ENCODE measurements at places on chromosomes 5 and 9.

GRCh38 chr5:35679357-35679756 lies 61.7 kb downstream of the SPEF2 start:
- no peak for DNase-seq

GRCh38 chr9:20378851-20379250 lies 243.4 kb downstream of the MLLT3 start:
- no peak for DNase-seq

- DNase-seq, result no peak
Measured at GRCh38 chr5:44051591-44051990, 337.6 kb downstream of the FGF10 start.

- DNase-seq, result peak; percentile 23
Measured at GRCh38 chr9:126636983-126637798, 23.5 kb downstream of the LMX1B start.

- no peak for DNase-seq
Measured at GRCh38 chr9:680106-680505, 161.4 kb upstream of the DMRT1 start.

DNA sequence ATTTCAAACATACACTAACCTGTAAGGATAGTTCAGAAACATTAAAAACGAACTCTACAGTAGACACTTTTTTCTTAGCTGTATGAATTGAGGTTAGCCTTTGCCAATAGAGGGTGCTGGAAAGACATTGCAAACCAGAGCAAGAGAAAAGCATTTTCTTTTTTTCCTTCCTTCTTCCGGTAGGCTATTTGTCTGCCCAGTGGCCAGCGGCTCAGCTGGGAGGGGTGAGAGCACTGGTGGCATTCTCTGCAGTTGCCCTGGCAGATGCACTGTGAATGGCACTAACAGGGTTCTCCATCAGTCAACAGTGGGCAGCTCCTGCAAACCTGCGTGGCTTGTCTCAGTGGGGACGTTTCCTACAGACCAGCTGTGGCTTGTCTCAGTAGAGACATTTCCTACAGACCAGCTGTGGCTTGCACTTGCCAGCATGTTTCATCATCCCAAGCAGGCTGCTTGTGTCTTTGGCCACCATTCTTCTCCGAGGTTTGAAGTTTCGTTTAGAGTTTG lies 984.5 kb upstream of the CDH18 start:
- DNase-seq, result no peak

GRCh38 chr5:8332666-8333445 lies 463.9 kb downstream of the MTRR start:
- no peak for DNase-seq

GRCh38 chr9:22455181-22455580 lies 8.6 kb downstream of the DMRTA1 start:
- no peak for DNase-seq

- DNase-seq, result no peak
Measured at GRCh38 chr9:129185991-129186390, 7.9 kb upstream of the IER5L start.

GRCh38 chr5:25150819-25151218 lies 506.0 kb upstream of the CDH10 start:
- no peak for DNase-seq

- DNase-seq, result no peak
Measured at GRCh38 chr9:27117489-27118135, 8.6 kb downstream of the TEK start.

- DNase-seq, result no peak
Measured at GRCh38 chr5:121325930-121326329, 525.8 kb upstream of the FTMT start.

DNA sequence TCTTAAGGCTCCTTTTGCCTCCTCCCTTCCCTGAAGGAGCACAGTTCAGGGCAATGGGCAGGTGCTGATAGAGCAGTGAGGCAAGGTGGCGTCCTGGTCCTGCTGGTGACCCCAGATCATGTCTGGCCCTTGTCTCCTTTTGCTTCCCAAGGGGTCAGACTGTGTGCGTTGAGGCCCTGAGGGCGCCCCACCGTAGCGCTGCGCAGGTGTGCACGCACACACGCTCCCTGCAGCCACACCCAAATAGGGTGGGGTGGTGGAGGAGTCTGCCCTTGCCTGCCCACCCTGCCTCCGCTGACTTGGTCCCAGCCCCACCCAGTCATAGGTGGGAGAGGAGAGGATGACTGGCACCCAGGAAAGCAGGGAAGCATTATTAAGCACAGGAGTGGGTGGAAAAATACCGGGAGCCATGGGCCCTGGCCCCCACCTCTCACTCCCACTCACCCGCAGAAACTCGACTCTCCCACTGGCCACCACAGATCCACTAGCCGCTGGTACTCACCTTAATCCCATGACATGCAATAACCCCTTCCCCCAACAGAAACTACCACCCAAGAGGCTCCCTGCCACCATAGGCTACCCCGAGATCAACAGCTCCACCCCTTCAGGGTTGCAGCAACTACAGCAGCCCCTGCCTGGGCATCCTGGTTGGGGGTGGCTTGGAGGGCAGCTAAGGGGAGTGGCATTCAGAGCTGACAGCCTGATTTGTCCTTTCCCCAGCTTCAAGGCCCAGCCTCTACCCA lies 16.7 kb downstream of the PDLIM4 start:
- DNase-seq, result no peak

GRCh38 chr9:113674436-113674835 lies 201.7 kb upstream of the ZNF618 start:
- DNase-seq, result no peak

DNA sequence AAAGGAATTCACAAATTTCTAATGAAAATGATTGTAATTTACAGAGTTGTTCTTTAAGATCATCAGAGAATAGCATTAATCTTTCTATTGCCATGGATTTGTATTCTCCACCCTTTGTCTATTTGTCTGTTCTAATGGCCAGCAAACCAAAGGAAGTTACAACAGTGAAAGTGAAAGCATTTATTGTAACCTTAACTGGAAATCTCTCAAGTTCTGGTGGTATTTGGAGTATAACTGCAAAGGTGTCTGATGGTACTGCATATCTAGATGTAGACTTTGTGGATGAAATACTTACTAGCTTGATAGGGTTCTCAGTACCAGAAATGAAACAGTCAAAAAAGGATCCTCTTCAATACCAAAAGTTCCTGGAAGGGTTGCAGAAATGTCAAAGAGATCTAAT lies 21.7 kb downstream of the RMI1 start:
- no peak for DNase-seq

GRCh38 chr5:147822686-147823491 lies 8.6 kb downstream of the SPINK1 start:
- DNase-seq, result no peak

- DNase-seq, result no peak
Measured at GRCh38 chr5:17238521-17239041, 21.1 kb downstream of the BASP1 start.

- DNase-seq, result no peak
Measured at GRCh38 chr5:157827423-157827822, 31.5 kb downstream of the CLINT1 start.
